ENCODE measurements at places on chromosomes 5 and 9.
A peak's percentile ranks its signal among the peaks of the same experiment; 100 is the strongest.

- DNase-seq, result peak; percentile 4
Measured at GRCh38 chr5:72282878-72283277, 37.2 kb downstream of the MRPS27 start.

DNA sequence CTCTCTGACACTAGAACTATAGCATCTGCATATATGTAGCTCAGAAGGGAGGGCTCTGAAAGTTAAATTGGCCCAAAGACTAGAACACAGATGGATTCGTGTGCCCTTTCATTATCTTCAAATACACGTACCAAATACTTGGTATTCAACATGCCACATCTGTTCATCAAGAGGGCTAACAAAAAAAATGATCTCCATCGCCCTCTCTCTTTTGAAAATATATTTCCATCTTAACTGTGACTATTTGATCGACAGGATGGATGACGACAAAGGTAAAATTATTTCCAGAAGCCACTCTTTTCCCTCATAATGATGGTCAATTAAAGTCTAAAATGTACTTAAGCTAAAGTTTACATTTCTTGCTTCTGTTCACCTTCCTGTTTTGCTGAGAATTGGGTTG, 77.0 kb downstream of the SEMA6A start:
- DNase-seq, result no peak

DNA sequence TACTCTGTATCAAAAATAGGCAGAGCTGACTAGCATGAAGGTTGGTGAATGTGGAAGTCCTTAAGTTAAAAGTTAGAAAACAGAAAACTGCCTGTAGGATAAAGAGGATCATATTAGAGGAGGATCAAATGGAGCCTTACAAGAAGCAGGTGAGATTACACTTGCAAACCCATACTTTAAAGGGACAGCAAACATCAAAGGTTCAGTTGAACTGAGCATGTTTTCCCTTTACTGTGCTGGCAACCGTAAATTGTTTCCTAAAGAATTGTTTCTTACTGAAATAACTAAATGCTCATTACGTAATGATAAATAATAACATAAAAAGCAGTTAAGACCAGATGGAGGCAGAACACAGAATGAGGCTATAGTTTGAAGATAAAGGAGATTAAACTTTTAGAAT, 465.3 kb upstream of the FTMT start:
- DNase-seq, result no peak

DNA sequence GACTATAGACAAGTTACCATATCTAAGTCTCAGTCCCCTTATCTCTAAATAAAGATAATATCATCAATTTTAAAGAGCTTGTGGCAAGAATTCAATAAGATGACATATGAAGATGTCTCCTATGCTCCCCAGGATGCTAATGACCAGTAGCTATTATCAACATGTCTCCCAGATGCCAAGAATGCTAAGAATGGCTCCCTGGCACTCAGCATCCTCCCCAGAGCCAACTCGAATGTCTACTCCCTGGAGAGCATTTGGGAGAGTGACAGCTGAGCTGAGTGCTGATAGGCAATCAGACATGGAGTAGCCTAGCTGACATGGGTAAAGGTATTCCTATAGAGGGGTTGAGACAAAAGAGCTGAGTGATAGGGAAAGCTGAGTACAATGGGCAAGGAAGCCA, 15.9 kb downstream of the P4HA2 start:
- no peak for DNase-seq

GRCh38 chr5:184471-184870, 6.8 kb upstream of the LRRC14B start:
- no peak for DNase-seq

GRCh38 chr9:132997591-132997990, 19.1 kb downstream of the GFI1B start:
- peak; percentile 32 for DNase-seq

GRCh38 chr5:58640011-58640410, 57.1 kb downstream of the RAB3C start:
- no peak for DNase-seq

- no peak for DNase-seq
Measured at GRCh38 chr9:88799541-88800328, 191.5 kb upstream of the S1PR3 start.

DNA sequence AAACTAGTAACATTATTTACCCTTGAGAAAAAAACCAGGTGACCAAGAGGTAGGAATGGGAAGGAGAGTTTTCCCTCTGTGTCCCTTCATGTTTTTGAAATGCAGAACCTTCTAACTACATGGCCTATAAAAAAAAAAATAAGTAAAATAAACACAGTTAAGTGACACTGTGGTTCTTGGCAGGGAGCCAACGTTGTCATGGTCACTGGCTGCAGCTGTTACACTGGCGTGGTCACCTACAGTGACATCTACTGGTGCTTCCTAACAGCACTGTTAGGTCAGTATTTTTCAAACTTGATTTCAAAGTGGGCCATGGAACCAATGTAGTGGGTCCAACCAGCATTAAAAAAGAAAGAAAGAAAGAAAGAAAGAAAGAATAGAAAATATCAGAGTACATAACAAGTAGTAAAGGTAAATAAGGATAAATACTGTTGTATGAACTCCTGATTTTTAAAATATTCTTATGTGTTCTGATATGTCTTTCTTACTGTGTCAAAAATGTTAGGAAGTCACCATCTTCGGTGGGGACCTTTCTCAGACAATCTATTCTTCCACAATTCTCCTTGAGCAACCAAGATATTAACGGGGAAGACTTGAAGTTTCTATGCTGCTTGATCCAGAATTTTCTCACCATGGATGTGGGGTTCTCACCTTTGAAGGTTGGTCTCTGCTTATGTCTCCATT, 59.1 kb upstream of the PJA2 start:
- DNase-seq, result peak; percentile 78

DNA sequence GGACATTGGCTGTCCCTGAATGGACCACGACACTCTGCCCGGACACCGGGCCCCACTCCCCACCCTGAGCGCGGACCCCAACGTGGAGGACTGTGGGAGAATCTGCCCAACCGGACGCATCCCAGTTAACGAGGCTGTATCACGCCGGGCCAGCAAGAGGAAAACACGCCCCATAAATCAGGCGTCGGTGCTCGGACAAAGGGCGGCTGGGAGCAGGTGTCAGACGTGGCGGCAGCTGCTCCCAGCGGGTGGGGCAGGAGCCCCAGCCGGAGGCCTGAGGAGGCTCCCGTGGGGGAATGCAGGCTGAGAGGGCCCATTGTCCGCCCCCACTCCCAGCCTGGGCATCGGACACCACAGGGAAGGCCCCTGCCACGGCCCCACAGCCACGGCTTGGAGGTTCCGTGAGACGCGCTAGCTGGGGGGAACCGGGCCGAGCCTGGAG, 19.2 kb downstream of the NOTCH1 start:
- DNase-seq, result no peak

DNA sequence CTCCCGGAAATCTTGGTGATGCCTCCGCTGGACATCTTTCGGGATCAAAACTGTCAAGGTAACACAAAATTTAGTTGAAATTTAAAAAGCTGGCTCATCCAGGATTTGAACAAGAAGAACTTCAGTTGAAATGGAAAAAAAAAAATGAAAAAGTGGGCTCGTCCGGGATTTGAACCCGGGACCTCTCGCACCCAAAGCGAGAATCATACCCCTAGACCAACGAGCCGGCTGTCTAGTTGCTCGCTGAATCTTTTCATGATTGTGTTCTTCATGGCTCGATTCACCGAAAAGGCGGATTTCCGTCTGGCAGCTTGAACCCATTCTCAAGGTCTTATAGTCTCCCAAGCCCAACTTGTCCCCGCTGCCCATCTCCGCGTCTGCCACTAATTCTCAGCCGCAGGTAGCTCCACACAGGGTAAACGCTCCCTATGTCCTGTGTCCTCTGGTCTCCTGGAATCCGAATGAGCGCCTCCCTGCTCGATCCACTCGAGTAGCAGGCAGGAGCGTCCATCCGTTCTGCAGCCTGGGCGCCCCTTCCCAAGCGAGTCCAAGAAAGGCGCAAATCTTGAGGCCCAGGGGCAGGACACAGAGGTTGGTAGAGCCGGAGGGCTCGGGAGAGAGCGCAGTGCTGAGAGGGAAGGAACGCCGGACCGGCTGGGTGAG, 16.2 kb downstream of the TRIM7 start:
- peak; percentile 55 for DNase-seq

DNA sequence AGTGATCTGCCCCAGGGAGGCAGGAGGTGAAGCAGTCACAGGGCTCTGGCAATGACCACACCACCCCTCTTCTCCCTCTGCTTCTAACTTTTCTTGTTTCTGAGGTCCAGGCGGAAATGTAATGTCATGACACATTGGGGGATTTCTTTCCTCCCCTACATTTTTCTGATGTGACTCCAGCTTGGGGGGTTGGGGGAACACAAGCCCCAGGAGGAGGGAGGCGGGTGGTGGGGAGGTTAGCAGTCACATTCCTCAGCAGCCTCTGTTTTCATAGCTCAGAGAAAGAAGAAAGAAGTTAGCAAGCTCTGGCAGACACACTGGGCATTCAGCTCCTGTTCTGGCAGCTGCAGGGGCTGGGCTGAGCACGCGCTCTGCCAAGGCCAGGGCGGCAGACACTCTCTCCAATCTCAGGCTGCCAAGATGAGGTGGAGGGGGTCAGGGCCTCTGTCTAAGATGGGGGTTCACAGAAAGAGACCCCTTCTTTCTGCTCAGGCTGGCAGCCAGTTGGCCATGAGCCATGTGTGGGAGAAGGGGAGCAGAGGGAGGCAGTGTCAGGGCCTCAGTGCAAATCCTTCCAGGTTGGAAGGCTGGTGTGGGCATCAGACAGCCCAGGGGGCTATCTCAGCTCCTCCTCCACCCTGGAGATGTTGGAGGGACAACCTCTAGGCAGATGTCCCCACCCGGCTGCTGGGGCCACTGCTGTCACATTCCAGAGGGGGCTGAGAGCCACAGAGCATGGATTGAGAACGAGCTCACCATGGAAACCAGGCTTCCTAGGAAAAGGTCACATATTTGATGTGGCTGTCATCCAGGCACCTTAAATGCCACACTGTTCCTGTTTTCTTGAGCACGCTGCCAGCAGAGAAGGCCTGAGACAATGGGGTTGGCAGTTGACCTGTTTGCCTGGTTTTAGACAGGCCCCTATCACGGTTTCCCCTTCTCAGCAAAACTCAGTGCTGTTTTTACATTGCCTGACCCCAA, 20.1 kb upstream of the PFDN1 start:
- peak; percentile 88 for DNase-seq

DNA sequence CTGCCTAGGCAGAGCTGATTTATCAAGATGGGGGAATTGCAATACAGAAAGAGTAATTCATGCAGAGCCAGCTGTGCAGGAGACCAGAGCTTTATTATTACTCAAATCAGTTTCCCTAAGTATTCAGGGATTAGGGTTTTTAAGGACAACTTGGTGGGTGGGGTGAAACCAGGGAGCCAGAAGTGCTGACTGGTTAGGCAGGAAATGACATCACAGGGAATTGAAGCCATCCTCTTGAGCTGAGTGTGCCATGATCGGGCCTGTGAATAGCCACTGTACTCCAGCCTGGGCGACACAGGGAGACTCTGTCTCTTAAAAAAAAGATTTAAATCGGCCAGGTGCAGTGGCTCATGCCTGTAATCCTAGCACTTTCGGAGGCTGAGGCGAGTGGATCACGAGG, 45.3 kb upstream of the CDK5RAP2 start:
- no peak for DNase-seq

GRCh38 chr5:119318256-119318894, 37.4 kb upstream of the TNFAIP8 start:
- no peak for DNase-seq

DNA sequence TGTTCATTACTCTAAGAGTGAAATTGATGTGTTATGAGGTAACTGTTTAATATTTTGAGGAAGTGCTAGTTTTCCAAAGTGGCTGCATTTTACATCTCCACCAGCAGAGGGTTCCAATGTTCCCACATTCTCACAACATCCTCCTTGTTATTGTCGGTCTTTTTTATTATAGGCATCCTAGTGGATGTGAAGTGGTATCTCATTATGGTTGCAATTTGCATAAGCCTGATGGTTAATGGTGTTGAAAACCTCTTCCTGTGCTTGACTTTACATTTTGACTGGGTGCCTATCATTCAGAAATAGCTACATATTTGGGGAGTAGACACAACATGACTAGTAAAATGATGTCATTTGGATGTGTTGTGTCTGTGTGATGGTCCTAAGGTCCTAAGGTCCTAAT, 143.6 kb downstream of the MRPS30 start:
- DNase-seq, result no peak

GRCh38 chr9:89750117-89750791, 145.4 kb downstream of the GADD45G start:
- DNase-seq, result no peak

DNA sequence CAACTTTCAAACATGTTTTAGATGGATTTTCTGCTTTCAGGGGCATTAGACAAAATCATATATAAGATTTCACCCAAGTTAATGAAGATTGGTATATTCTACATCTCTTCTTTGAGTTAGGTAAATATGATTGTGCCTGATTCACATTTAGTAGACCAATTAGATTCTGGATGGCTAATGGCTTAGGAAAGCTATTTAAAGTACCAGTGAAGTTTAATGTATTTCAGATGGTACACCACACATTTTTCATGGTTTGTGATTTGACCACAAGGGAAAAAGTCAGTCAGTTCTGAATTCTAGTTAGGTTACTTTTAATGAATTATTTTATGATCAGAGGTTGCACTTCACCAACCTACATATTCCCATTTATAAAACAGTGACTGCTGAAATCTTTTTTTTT, 409.7 kb downstream of the ADGRV1 start:
- DNase-seq, result no peak

DNA sequence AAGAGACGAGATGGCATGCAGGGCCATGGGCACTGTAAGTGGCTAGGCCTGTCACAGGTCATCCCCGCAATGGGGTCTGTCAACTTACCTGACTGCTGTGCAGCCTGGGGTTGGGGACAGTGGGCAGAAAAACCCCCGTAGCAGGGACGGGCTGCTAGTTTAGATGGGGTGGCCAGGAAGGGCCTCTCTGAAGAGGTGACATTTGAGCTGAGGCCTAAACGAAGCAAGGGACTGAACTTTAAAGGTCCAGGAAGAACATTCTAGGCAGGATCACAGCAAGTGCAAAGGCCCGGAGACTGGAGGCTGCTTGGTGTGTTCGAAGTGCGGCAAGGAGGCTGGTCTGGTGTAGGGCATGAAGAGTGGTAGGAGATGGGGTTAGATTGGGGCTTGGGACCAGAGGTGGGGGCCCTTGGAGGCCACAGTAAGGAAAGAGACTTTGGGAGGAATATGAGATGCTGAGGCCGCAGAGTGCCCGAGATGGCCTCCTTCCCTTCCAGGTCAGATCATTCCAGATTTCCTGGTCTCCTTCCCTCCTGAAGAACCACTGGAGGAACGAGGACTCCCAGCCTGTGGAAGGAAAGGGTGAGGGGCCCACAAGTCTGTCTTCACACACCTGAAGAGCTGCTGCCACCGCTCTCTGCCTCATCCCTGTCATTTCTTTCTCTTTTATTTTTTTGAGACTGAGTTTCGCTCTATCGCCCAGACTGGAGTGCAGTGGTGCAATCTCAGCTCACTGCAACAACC, 37.9 kb upstream of the SH3PXD2B start:
- no peak for DNase-seq

GRCh38 chr5:148372166-148372725, 11.5 kb upstream of the FBXO38 start:
- no peak for DNase-seq

GRCh38 chr9:68970151-68970550, 43.8 kb downstream of the PRKACG start:
- no peak for DNase-seq

GRCh38 chr5:22473886-22474285, 379.3 kb downstream of the CDH12 start:
- no peak for DNase-seq

- DNase-seq, result no peak
Measured at GRCh38 chr9:114908805-114909448, 21.5 kb downstream of the TNFSF8 start.
